Urinary bladder (tissue), 4 donors: ENCODE measurements at places on chromosomes 7 and 10.

- DNase-seq = no peak
Measured at GRCh38 chr7:148982654-148983199, 45.6 kb downstream of the PDIA4 start.

- no peak for DNase-seq
Measured at GRCh38 chr10:114550756-114551635, 107.1 kb downstream of the ABLIM1 start.

GRCh38 chr7:34315032-34315431 is 343.0 kb upstream of the NPSR1 start:
- DNase-seq = no peak

GRCh38 chr7:154287356-154287755 is 235.2 kb downstream of the DPP6 start:
- no peak for DNase-seq
